ENCODE measurements at places on chromosomes 6 and 20.

DNA sequence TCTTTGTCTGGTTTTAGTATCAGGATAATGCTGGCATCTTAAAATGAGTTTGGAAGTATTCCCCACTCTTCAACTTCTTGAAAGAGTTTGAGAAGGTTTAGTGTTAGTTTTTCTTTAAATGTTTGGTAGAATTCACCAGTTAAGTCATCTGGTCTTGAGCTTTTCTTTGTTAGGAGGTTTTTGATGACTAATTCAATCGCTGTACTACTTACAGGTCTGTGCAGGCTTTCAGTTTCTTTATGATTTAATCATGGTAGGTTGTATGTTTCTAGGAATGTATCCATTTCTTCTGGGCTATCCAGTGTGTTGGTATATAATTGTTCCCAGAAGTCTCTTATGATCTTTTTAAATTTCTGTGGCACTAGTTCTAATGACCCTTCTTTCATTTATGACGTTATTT, 215.5 kb downstream of the LRFN2 start:
- no peak for DNase-seq

GRCh38 chr6:154606860-154607259, 96.4 kb upstream of the CNKSR3 start:
- DNase-seq: peak; percentile 25

- no peak for DNase-seq
Observed at GRCh38 chr6:34205466-34205865, 31.2 kb upstream of the HMGA1 start.

GRCh38 chr6:75244063-75244584, 523 bp upstream of the COX7A2 start:
- peak; percentile 68 for DNase-seq

DNA sequence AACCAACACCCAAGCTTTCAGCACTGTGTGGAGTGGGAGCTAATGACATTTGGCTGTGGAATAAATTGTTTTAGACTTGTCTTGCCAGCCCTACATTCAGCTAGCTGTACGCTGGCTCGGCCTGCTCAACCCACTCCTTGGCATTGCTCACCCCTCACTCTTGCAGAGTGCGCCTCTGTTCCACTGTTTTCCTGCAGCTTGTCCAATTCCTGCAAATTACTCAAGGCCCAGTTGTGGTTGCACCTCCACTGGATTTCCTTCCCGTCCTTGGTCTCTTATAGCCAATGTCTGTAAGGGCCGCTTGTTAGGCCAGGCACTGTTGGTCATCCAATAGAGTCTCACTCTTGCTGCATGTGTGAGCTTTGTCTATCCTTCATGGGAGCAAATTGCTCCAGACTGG, 289.2 kb upstream of the RNF24 start:
- DNase-seq: no peak

DNA sequence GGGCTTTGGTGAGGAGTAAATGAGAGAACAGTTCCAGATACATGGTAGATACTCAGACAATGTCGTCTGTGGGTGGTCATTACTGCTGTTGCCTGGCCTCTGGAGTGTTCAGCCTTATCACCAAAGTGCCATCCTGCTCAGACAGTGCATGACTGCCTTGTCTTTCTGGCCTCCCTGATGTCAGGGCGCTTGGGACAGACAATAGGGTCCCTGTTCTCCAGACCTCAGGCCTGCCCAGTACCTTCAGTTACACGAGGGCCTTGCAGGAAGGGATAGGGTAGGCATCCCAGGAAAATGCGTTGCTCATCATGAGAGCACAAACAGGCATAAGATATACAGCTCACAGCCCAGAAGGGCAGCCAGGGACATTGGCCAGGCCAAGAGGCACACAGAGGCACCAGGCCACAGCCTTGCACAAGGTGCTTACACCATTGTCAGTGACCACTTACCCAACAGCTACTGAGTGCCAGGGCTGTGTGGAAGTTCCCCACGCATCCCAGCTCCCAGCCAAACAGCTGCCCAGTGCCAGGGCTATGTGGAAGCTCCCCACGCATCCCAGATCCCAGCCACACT, 27.4 kb downstream of the BPIFB1 start:
- DNase-seq: no peak

- DNase-seq: no peak
Observed at GRCh38 chr6:113487489-113488058, 369.6 kb upstream of the MARCKS start.

DNA sequence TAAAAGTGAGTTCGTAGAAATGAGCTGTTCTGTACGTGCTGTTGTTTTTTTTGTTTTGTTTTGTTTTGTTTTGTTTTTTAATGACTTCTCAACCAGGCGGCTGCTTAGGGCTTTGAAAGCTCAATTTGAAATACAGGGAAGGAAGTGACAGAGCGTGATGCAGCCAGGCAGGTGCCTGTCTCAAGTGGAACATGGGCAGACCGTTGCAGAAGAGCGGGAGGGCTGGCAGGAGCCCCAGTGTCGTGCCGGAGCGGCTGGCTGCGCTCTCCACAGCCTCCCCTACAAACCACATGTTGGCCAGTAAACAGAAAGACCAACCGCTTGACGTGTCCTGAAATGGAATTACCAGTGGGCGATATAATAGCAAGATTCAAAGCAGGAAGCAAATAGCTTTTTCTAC, 164.9 kb upstream of the RREB1 start:
- DNase-seq: peak; percentile 78
